ENCODE measurements at places on chromosomes 5 and 9.

DNA sequence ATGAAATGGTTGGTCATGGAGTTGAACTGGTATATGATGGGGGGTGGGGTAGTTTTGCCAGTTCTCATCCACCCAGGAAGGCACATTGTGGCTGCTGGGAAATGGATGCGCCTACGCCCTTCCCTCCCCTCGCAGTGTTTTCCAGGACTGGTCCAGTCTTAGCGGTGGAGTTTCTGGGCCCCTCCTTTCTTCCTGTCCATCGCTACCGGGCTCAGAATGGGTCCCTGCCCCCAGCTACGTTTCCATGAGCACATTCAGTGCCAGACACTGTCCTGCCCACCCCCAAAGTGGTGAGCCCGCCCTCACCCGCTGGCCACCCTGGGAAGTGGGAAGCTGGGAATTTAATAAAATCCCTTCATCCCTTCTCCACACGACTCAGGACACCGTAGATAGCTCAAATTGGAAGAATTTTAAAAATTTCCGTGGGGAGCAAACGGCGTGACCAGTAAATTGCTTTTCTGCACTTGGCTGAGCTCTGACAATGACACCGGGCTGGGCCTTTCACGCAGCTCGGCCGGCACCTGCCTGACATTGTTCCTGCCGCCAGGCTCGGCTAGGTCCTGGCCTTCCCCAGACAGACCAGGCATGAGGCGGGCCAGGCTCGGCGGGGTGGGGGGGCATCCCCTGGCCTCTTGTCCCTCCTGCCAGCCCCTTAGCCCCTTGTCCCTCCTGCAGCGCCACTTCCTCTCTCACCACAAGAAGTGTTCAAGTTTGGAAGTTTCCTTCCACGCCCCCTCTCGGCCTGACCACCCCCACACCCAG, 3.6 kb downstream of the FGF18 start:
- DNase-seq: no peak

DNA sequence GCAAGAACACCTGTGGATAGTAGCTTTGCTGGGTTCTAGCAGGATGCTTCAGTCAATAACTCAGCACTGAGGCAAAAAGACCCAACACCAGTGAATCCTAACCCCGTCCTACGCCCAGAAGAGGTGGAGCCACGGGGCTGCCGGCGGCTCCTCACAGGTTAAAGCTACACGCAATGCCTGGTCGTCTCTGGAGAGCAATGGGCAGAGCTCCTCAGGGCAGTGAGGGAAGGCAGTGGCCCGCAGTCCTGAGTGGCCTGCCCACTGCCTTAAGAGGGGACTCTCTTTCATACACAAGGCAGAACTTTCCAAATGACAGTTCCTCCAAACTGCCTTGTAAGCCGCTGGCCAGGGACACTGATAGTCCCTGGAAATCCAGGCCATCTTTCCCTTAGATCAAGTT, 244.2 kb upstream of the IRX2 start:
- DNase-seq: no peak

DNA sequence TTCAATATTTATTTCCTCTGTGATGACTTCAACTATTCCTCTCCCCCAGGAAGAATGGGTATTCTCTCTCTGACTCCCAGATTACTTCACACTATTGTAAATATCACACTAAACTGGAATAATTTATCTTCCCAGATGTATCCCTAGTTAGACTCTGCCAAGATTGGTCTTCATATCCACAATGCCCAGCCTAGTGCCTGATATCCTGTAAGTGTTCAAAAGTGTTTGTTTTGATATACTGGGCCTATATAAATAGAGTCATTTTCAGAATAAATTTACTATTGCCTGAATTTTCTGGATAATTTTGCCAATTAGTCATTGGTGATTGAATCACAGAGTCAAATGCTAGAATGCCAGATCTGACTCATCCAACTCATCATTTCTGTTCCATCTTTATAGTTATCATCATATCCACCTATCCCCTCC, 143.7 kb upstream of the TNC start:
- no peak for DNase-seq

GRCh38 chr9:341634-342421, 127.2 kb downstream of the DOCK8 start:
- no peak for DNase-seq

GRCh38 chr9:134291961-134292871, 34.0 kb upstream of the RXRA start:
- DNase-seq: no peak

DNA sequence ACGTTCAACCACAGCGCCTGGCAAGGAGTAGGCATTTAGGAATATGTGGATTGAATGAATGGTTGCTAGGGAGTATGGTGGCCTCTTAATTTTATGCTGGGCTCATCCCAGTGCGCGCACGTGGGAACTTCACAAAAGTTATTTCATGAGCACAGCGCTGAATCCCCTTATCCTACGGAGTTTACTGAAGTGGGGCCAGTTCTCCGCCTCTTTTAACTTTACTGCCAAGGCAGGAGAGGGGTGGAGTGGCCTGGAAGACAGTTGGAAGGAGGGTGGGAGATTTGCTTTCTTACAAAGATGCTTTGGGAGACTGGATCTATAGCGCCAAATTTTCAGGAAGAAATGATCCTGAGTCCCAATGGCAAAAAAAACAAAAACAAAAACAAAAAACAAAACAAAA, 326.5 kb downstream of the SH3GL2 start:
- no peak for DNase-seq

GRCh38 chr5:134533115-134533815, 7.8 kb downstream of the JADE2 start:
- no peak for DNase-seq

GRCh38 chr5:136011414-136012001, 17.3 kb upstream of the TGFBI start:
- DNase-seq: no peak

- no peak for DNase-seq
Measured at GRCh38 chr9:98935071-98935505, 8.6 kb upstream of the COL15A1 start.

DNA sequence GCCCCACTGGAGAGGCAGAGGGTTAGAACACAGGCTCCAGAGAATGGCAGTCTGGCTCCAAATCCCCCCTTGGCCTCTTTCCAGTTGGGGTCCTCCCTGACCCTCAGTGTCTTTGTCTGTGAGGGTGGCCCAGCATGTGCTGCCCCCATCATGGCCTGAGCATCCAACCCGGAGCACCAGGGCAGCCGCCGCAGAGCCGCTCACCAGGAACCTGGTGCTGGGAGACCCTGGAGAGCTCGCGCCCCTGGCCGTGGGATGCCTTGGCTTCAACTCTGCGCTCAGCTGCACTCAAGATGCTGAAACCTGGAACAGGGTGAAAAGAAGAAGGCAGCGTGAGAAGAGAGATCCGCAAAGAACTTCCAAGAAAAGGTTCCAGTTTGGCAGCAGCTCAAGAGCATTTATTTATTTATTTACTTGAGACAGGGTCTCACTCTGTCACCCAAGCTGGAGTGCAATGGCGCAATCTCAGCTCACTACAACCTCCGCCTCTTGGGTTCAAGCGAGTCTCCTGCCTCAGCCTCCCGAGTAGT, 3.8 kb downstream of the CCDC187 start:
- no peak for DNase-seq

DNA sequence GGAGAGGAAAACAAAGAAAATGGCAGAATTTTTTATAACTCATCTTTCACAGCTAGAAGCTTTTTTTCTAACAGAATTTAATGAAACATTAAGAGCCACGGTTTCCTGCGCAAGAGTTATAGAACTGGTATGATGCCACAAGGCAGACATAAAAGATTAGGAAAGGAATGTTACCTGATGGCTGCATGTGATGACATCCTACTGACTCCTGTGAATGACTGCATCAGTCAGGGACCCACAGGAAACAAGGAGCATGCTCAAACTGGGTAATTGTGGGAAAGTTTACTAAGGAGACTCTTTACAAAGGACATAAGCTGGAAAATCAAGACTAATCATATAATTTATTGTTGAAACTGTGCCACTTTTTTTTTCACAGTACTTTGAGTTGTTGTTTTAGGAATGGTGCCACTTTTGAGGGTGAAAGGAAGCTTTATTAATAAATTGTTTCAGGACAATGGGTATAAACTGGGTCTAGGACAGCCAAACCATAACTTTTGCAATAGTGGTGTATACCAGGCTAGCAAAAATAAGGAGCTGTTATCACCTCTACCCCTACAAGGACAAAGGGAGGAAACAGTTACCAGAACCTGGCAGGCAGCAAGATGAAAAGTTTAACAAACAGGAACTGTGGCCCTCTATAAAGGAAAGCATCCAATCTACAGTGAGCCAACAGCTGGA, 5.1 kb upstream of the TSLP start:
- DNase-seq: no peak

GRCh38 chr9:93826905-93827544, 128.1 kb downstream of the BARX1 start:
- DNase-seq: no peak

GRCh38 chr5:41364346-41364745, 146.1 kb downstream of the PLCXD3 start:
- DNase-seq: no peak

DNA sequence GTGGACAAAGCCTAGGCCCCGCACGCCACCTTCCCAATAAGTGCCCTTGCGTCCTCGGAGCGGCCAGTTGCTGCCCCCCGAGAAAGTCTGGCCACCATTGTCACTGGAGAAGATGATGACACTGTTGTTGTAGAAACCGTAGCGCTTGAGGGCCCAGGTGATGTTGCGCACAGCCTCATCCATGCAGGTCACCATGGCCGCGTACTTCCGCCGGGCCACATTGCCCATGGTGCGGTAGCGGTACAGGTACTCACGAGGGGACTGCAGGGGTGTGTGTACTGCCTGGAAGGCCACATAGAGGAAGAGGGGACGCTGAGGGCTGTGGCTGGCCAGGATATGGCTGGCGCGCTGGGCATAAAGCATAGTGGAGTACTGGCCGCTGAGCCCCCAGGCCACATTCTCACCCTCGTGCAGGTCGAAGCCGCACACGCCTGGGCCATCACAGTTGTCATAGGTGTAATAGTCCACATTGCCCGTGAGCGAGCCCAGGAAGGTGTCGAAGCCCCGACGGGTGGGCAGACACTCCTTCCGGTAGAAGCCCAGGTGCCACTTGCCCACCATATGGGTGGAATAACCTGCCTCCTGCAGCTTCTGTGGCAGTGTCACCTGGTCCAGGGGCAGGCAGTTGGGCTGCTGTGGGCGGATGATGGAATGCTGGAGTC, 4.6 kb downstream of the ARSI start:
- DNase-seq: no peak

DNA sequence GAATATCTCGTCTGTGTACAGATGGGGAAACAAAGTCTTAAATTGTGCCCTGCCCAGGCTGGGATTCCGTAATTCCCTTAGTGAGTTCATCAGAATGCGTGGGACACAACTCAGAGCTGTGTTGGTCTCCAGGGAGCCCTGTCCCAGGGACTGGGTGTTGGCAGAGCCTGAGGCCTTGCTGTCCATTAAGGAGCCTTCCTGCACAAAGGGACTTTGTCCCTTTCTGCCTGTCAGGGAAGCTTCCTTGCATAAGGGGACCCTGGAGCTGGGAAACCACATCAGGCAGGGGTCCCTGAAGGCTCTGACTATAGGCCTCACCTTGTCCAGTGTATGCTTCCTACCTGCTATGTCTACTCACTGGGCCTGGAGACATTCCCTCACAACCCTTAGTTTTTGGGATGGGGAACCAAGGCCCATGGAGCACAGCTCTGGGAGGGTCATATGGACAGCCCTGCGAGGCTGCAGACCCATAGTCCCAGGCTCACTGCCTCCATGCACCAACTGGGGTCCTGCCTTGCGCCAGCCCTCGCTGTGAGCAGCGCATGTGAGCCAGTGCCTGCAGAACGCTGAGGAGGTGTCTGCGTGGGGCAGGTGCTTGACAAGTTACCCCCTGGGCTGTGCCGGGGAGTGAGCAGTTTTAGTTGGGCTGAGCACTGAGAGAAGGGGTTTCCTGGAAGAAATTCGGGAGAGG, 1.6 kb downstream of the CARD19 start:
- no peak for DNase-seq

DNA sequence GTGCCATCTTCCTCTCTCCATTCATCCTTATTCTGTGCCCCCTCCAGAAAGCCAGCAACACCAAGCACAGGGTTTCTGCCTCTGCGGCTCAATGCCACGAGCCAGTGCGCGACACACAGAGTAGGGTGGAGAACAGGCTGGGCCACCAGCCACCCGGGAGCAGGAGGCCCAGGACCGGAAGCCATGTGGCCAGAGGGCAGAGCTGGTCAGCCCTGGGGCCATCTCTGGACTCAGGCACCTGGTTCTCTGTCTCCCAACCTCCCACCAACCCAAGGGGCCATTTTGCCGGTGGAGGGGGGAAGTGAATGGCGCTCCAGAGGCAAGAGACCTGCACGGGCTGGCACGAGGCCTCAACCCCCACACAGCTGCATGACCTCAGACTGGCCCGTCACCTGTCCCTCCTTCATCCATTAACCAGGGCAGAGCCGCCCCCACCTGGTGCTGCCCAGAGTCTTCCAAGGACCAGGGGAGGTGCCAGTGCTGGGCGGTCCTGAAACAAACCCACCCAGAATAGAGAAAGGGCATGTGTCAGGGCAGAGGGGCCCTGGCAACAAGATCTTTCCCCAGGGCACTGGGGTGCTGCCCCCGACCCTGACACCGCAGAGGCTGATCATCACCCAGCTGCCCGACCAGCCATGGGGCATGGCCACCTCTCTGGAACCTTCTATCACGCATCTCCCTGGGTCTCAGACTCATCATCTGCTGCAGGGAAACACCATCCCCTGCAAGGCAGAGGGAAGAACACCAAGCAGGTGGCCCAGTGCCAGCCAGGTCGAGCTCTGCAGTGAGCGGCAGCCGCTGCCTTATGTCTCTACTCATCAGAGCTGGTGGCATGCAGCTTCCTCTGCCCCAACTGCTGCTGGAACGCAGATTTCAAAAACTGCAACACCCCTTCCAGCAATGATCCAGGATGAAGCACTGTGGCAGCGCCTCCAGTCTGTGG, 11.9 kb downstream of the VAV2 start:
- DNase-seq: no peak

GRCh38 chr5:139399501-139400121, 4.3 kb downstream of the SPATA24 start:
- no peak for DNase-seq

DNA sequence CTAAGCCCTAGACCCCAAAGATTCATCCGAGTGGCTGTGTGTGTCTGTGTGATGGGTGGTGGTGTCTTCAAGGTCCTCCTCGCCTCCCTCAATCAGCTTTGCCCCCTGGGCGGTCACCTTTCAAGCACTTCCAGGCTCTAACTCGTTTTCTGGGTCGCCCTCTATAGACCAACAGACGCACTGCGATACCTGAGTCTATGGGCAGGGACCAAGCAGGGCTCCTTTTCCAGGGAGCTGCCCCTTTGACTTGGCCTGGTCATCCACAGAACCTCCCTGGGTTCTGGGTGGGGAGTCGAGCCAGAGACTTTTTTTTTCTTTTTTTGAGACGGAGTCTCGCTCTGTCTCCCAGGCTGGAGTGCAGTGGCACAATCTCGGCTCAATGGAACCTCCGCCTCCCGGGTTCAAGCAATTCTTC, 1.1 kb downstream of the SLC27A4 start:
- peak; percentile 63 for DNase-seq

- no peak for DNase-seq
Measured at GRCh38 chr5:178526773-178527457, 63.3 kb downstream of the COL23A1 start.

- no peak for DNase-seq
Measured at GRCh38 chr9:5909976-5910375, 19.3 kb downstream of the MLANA start.
